NB4 (cell line): ENCODE measurements at places on chromosomes 7 and 10.

DNA sequence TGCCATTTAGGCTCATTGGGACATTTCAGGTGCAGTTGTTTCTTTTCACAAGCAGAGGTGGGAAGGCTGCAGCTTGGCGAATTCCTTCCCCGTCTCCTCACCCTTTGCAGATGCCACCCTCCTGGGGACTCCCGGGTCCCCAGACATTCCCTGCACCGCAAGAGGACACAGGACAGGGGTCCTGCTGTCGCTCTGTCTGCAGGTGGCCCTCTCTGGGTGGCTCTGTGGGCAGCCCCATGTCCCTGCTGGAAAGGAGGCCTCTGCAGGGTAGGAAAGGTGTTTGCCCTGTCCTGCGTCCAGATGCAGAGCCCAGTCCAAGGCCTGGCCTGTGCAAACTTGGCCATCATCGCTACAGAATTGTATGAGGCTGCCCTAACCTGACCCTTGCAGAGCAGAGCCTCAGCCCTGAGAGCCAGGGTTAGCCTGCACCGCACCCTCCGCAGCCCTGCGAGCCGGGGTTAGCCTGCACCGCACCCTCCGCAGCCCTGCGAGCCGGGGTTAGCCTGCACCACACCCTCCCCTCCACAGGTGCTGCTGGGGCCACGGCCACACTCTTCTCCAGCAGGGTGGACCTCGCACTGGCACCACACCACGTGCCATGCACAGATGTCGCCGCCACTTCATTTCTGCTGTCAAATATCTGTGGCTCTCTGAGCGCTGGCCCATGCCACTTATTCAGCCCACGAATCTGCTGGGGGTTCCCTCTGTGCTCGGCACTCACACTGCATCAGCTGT, 61.0 kb downstream of the CFAP46 start:
- no peak for DNase-seq

- no peak for DNase-seq
Observed at GRCh38 chr7:18689551-18689950, 194.0 kb downstream of the HDAC9 start.

DNA sequence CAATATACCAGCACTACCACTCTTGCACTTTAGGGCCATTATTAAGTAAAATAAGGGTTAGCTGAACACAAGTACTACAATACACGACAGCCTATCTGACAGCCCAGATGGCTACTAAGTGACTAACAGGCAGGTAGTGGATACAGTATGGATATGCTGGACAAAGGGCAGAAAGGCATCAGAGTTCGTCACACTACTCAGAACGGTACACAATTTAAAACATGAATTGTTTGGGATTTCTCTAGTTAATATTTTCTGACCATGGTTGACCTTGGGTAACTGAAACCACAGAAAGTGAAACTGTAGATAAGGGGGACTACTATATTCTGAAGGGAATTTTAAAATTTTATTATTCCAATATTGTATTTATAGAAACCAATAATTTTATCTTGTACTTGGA, 101.3 kb upstream of the SKAP2 start:
- no peak for DNase-seq

- DNase-seq: peak; percentile 36
Observed at GRCh38 chr10:23331567-23332301, 12.9 kb downstream of the C10orf67 start.

DNA sequence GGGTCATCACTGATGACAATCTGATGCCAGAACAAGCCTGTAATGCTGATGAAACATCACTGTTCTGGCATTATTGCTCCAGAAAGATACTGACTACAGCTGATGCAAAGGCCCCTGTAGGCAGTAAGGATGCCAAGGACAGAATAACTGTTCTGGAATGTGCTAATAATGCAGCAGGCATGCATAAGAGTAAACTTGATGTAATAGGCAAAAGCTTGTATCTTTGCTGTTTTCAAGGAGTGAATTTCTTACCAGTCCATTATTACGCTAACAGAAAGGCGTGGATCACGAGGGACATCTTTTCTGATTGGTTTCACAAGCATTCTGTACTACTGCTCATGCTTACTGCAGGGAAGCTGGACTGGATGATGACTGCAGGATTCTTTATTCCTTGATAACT, 18.7 kb downstream of the LCOR start:
- DNase-seq: no peak
